Progenitor cell of endocrine pancreas (in vitro differentiated cells): ENCODE measurements at places on chromosomes 12 and 14. TPM values are rescaled to one million over a fixed set of nuclear protein-coding genes. Genes with fewer than 3 reads are reported as not detected.

DNA sequence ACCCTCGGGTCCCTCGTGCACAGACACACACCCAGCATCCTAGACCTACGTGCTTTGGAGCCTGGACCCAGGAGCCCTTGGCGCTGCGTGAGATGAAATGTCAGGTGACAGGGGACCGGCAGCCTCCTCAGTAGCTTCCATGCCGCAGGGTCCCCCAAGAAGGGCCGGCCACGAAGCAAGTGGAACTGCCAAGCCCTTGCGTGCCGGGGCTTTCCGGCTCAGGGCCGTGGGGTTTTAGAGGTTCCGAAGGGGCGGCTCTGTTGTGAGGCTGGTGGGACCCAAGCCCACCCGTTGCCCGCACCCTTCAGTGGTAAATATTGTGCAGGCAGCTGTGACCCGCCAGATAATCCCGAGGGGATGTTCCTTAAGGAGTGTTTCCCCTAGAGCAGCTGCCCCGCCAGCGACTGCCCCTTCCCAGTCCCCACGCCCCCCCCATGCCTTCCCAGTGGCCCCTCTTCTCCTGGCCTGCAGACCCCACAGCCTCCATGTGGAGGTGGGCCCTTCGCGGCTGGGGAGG is 133.7 kb downstream of the ADGRD1 start:
- no peaks in the 10 kb centered on the region for H3K4me1 ChIP-seq
- peaks cover 5% of the 10 kb centered on the region for H3K27me3 ChIP-seq
- no peaks in the 10 kb centered on the region for H3K36me3 ChIP-seq
- H3K27ac ChIP-seq = no peak overlapping the region
- DNase-seq = peak; percentile 6
- H3K4me3 ChIP-seq = no peak overlapping the region

- no peak overlapping the region for H3K4me3 ChIP-seq
- DNase-seq = no peak
- H3K36me3 ChIP-seq = no peaks in the 10 kb centered on the region
- H3K27me3 ChIP-seq = no peaks in the 10 kb centered on the region
- H3K4me1 ChIP-seq = peaks cover 5% of the 10 kb centered on the region
- H3K27ac ChIP-seq = no peak overlapping the region
These were observed 10.1 kb upstream of the BTG1 start for GRCh38 chr12:92155733-92156132.

GRCh38 chr12:120472521-120472920 is 3.0 kb upstream of the SRSF9 start:
- peaks cover 8% of the 10 kb centered on the region for H3K4me1 ChIP-seq
- no peak overlapping the region for H3K4me3 ChIP-seq
- no peak for DNase-seq
- H3K36me3 ChIP-seq = peaks cover 4% of the 10 kb centered on the region
- no peaks in the 10 kb centered on the region for H3K27me3 ChIP-seq
- no peak overlapping the region for H3K27ac ChIP-seq

The PLBD1 gene
- total RNA-seq = 26.1 and 28.3 TPM in 2 replicates

The LALBA gene
- total RNA-seq = not detected in 2 replicates

DNA sequence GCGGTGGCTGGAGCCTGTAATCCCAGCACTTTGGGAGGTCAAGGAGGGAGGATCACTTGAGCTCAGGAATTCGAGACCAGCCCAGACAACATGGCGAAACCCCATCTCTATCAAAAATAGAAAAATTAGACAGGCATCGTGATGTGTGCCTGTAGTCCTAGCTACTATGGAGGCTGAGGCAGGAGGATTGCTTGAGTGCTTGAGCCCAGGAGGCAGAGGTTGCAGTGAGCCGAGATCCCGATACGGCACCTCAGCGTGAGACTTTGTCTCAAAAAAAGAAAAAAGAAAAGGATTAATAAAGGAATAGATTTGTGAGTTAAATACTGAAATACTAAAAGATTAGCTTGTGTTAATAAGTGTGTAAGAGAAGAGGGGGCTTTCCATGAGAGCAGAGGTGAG is 29.4 kb downstream of the RPGRIP1 start:
- DNase-seq = no peak
- H3K27me3 ChIP-seq = no peaks in the 10 kb centered on the region
- H3K27ac ChIP-seq = peak overlapping the region; percentile 96
- H3K36me3 ChIP-seq = no peaks in the 10 kb centered on the region
- peaks cover 22% of the 10 kb centered on the region for H3K4me1 ChIP-seq
- H3K4me3 ChIP-seq = peak overlapping the region; percentile 75

The TESPA1 gene
- total RNA-seq = not detected in 2 replicates

GRCh38 chr12:5257763-5258495 is 174.0 kb upstream of the NTF3 start:
- DNase-seq = no peak
- H3K4me3 ChIP-seq = no peak overlapping the region
- H3K27ac ChIP-seq = no peak overlapping the region
- H3K27me3 ChIP-seq = peaks cover 53% of the 10 kb centered on the region

DNA sequence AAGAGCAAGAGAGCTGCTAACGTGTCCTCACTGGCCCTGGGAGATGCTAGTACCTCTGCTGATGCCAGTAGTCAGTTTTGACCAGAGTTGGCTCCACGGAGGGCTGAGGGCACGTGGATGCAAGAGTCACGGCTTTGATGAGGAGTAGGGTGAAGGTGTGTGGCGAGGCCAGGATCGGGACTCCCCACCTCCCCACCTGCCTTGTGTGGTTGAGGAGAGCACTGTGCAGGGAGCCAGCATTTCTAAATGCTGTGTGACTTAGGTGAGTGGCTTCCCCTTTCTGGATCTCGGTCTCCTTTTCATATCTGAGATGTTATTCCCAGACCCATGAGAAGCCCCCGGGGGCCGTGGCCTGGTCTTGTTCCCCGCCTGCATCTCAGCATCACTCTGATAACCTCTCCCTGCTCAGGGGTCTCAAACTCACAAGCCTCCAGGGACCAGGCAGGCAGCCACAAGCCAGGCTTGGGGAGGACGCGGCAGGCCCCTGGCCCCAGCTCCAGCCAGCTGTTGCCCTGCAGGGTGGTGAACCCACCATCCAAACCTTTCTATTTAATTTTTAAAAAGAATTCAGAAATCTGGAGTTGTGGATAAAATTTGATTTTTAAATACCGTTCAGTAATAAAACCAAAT is 32.1 kb downstream of the MVK start:
- H3K27ac ChIP-seq = no peak overlapping the region
- peaks cover 32% of the 10 kb centered on the region for H3K27me3 ChIP-seq
- no peak overlapping the region for H3K4me3 ChIP-seq
- no peak for DNase-seq
- no peaks in the 10 kb centered on the region for H3K36me3 ChIP-seq

DNA sequence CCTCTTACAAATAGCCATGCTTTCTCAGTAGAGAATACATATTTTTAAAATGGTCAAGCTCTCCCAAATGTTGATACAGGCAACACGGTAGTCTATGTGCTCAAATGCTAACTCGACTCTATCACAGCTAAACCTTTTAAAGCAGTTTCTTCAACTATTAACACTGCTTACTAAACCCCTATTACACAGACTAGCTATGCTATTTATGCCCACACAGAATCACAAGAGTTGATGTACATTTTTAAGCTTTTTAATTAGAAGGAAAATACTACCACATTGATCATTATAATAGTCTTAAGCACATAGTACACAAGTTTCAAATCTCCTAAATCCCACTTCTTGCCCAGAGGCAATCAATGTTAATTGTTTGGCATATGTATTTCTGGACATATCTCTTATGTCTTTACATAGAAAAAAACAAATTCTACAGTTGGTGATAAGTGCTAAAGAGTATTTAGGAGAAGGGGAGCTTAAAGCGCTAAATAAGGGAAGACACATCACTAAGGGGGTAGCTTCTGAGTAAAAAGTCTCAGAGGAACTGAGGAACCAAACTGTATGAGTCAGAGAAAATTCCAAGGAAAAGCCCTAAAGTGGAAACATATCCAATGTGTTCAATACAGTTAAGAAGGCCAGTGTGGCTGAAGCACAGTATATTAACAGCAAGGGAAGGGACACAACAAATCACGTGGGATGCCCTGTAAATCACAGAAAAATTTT is 13.7 kb downstream of the HNRNPC start:
- H3K36me3 ChIP-seq = peaks cover 52% of the 10 kb centered on the region
- no peak for DNase-seq
- H3K4me1 ChIP-seq = peaks cover 28% of the 10 kb centered on the region
- peak overlapping the region; percentile 77 for H3K27ac ChIP-seq
- no peaks in the 10 kb centered on the region for H3K27me3 ChIP-seq

- H3K27ac ChIP-seq = peak overlapping the region; percentile 18
- DNase-seq = no peak
- peaks cover 46% of the 10 kb centered on the region for H3K36me3 ChIP-seq
- no peaks in the 10 kb centered on the region for H3K4me1 ChIP-seq
- no peak overlapping the region for H3K4me3 ChIP-seq
- H3K27me3 ChIP-seq = no peaks in the 10 kb centered on the region
These were observed 56.6 kb downstream of the BCL2L14 start for GRCh38 chr12:12127304-12127703.

DNA sequence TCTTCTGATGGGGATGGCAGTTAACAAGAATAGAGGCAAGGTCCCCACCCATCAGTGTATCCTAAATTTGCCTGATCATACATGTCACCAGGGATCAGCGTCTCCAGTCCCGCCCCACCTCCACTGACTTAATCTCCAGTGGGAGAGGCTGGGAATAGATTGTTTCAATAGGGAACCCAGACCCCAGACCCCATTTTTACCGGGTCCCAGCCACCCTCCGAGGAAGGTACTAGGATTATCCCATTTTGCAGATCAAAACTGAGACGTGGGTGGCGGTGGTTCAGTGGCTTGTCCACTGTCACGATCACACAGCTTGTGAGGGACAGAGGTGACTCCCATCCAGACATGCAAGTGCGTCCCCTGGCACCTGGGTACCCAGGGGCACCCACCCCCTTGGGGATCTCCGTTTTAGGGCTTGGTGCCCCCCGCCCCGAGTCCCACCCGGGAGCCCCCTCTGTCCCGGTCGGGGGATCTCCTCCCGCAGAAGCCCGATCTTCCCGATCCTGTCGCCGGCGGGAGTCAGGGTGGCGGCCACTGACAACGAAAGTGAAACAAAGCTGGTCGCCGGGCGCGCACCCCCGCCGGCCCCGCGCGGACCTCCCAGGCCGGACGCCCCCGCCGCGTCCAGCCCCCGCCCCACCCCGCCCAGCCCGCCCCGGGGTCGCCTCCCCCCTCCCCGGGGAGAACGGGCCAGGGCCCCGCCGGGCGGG is 523 bp downstream of the WSB2 start:
- H3K4me3 ChIP-seq = peak overlapping the region; percentile 82
- H3K4me1 ChIP-seq = peaks cover 30% of the 10 kb centered on the region
- DNase-seq = peak; percentile 20
- no peaks in the 10 kb centered on the region for H3K27me3 ChIP-seq
- H3K36me3 ChIP-seq = peaks cover 1% of the 10 kb centered on the region

DNA sequence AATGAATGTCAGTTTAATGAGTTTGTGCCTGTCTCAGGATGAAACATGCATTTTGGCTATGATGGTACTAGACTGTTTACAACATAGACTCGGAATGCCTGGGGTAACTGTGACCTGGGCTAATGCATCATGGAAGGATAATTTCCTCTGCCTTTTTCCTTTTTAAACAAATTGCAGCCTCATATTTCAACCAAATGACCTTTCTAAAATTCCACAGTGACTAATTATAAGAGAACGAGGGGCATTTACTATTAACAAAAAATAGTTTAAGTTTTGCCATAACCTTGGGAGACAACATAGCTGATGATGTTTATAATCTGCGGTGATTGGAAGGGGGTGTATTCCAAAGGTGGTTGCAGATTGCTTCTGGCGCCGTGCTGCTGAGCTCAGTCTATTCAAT is 1140.5 kb downstream of the GALC start:
- H3K4me1 ChIP-seq = no peaks in the 10 kb centered on the region
- no peak for DNase-seq
- no peaks in the 10 kb centered on the region for H3K36me3 ChIP-seq
- no peak overlapping the region for H3K4me3 ChIP-seq
- H3K27me3 ChIP-seq = no peaks in the 10 kb centered on the region

- peak overlapping the region; percentile 57 for H3K4me3 ChIP-seq
- no peaks in the 10 kb centered on the region for H3K36me3 ChIP-seq
- peak overlapping the region; percentile 88 for H3K27ac ChIP-seq
- peaks cover 10% of the 10 kb centered on the region for H3K27me3 ChIP-seq
These were observed 276.0 kb downstream of the ADGRD1 start for GRCh38 chr12:131229426-131230339.

DNA sequence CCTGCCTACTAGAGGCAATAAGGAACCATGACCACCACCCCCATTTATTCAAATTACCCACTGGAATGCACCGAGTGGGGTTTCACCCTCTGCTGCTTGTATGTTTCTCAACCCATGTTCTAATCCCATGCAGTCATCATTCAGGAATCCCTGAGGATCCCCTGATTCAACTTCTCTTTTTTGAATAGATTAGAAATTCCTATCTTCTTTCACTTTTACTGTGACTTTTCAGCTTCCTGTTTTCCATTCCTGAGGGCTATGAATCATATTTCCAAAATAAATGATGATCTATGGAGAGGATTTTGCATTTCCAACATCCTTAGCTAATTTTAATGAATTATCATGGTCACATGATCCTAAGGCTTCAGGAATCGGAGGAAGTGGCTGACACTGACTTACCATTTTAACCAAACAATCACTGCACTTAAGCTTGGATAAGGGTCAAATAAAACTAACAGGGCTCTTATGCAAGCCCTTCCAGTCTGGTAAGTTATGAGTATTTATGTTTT is 19.4 kb upstream of the P2RX4 start:
- H3K4me3 ChIP-seq = no peak overlapping the region
- no peak for DNase-seq
- no peaks in the 10 kb centered on the region for H3K4me1 ChIP-seq
- H3K27ac ChIP-seq = no peak overlapping the region
- no peaks in the 10 kb centered on the region for H3K36me3 ChIP-seq
- peaks cover 13% of the 10 kb centered on the region for H3K27me3 ChIP-seq

DNA sequence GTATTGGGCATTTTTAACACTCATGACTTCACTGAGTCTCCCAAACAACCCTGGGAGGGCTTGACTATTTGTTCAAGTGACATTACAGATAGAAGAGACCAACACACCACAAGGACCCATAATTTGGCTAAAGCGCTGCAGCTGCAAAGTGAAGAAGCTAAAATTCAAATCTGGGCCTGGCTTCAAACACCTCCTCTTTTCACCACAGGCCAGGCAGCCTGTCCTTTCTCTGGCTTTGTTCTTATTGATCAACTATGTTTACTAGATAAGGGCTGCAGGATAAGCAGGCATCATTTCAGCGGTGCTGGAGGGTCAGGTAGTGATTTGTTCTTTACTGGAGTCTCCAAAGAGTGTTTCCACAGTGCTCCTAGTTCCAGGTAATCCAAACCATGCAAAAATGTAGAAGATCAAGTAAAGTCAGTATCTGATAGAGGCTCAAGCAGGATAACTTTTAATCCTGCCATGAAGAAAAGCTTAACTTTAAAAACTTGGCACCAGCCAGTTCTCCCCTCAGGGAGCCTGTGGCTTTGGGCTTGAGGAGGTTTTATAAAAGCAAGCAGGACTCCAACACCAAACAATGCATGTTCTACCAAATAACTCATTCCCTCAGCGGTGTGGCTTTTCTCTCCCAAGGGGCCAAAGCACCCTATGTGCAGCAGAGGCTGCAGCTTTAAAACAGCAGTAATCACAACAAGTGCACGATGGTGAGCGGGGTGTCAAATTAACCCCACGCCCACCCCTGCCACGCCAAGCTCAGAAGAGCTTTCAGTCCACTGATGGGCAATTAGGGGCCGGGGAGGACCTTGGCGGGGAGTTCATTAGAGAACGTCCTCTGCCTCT is 16.8 kb downstream of the CLMN start:
- DNase-seq = no peak
- H3K4me3 ChIP-seq = no peak overlapping the region
- H3K36me3 ChIP-seq = no peaks in the 10 kb centered on the region
- H3K27ac ChIP-seq = peak overlapping the region; percentile 5
- H3K4me1 ChIP-seq = peaks cover 24% of the 10 kb centered on the region
